ENCODE measurements at places on chromosomes 11 and 22.

GRCh38 chr11:61733120-61733978, 19.1 kb upstream of the MYRF start:
- peak; percentile 67 for DNase-seq

- no peak for DNase-seq
Measured at GRCh38 chr22:38336699-38337098, 19.5 kb upstream of the CSNK1E start.

DNA sequence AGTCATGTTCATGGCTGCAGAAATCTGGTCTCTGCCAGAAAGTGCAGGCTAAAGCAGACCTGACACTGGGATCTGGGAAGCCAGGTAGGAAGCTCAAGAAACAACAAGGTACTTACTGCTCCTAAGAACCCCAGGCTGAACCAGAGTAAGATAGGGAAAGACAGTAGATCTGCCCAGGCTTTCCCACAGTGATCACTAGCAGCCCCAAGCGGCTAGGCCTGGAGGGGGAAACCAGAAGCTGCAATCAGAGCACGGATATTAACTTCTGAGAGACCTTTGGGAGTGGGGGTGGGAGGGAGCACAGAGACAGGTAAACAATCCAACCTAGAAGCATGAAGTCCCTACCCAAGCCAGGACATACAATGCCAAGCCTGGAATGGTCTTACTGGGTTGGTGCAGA, 135.2 kb upstream of the C11orf58 start:
- DNase-seq = no peak

GRCh38 chr11:122769126-122769780, 69.0 kb upstream of the CRTAM start:
- DNase-seq = no peak

- DNase-seq = no peak
Measured at GRCh38 chr11:76724171-76724768, 53.7 kb upstream of the LRRC32 start.

- DNase-seq = no peak
Measured at GRCh38 chr22:48805516-48805915, 1022.2 kb downstream of the BRD1 start.

DNA sequence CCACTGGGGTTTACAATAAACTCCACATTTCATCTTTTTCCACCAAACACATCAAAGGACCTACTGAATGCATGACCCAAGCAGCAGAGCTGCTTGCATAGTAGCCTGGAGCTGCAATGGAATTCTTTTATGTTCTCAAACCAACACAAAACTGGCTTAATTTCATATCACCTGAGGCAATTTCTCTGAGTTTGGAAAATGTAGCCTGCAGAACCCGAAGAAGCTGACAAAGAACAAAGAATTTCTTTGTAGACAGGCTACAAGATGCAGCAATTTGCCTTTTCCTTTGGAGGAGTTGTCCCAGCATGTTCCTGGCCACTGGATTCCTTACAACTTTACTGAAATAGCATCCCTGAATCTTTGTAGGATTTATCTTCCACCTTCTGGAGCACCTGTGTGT, 5.5 kb upstream of the TECTA start:
- DNase-seq = no peak

GRCh38 chr11:20353829-20354434, 9.6 kb upstream of the HTATIP2 start:
- DNase-seq = peak; percentile 34

DNA sequence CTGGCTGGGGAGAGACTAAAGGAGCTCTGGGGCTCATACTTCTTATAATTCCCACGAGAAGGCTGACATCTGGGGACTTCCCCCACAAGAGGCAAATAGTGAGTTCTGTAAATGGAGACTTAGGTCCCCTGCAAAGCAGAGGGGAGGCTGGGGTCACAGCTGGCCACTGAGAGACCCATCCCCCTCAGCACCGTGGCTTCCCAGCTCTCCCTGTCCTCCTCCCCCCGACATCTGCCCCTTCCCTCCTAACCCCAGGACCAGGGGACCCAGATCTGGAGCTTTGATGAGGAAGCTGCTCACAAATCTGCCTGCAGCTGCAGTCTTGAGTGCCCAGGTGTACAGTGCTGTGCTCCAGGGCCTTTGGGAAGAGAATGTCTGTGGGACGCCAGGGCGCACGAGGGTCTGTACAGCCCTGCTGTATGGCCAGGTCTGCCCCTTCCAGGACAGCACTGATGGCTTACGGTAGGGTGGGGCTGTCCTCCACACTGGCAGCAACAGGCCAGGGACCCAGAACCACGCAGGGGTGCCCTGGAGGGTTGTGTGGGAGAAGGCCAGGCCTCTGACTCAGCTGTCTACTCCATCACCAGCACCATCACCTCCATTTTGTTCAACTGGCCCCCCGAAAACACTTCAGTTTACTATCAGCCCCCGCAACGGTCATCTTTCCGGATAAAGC, 1.1 kb downstream of the RGL4 start:
- no peak for DNase-seq

DNA sequence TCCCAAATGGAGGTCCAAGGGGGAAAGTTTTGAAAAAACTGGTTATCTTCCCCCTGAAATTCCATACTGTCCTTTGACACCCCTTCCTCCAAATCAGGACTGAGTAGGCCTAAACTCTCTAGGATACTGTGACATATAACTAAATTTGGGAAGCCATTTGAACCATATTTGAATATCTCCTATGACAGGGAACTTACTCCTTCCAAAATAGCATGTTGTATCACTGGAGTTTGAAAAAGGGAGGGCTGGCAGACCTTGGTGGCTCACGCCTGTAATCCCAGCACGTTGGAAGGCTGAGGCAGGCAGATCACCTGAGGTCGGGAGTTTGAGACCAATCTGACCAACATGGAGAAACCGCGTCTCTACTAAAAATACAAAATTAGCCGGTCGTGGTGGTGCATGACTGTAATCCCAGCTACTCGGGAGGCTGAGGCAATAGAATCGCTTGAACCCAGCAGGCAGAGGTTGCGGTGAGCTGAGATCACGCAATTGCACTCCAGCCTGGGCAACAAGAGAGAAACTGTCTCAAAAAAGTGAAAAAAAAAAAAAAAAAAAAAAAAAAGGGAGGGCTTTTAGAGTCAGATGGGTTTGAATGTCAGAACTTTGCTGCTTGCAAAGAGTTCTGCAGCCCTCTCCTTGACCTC, 42.4 kb downstream of the PIK3C2A start:
- DNase-seq = no peak

DNA sequence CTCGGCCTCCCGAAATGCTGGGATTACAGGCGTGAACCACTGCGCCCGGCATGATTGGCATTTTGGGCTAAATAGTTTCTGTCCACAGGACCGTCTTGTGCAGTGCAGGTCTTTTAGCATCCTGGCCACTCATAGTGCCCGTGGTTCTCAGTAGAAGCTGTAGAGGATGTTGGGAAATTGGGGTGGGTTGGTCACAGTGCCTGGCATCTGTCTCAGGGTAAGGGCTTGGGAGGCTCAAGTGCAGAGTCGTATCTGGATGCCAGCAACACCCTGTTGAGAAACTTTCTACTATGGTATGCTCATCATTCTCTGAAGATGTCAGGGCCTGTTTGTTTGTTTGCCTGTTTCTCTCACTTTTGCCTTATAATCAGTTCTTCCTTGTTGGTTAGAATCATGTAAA, 21.9 kb downstream of the UBE2L3 start:
- DNase-seq = no peak

- DNase-seq = no peak
Measured at GRCh38 chr22:20027966-20028854, 7.3 kb downstream of the TANGO2 start.

DNA sequence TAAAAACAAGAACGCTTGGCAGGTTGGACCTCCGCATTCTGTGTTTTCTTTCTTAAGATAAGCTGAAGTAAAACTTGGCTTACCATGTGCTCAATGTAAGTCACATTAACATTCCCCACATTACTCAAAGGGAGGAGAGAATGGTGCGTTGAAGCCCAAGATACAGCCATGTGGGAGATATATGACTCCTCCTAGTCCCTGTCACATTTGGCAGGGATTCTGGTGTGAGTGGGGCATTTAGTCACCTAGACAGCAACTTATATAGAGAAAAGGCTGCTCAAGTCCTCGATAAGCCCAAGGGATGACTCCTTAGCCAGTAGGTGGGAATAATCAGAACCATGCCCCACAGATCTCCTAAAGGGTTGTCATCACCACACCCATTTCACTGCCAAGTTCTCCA, 4.6 kb downstream of the PRSS23 start:
- no peak for DNase-seq

DNA sequence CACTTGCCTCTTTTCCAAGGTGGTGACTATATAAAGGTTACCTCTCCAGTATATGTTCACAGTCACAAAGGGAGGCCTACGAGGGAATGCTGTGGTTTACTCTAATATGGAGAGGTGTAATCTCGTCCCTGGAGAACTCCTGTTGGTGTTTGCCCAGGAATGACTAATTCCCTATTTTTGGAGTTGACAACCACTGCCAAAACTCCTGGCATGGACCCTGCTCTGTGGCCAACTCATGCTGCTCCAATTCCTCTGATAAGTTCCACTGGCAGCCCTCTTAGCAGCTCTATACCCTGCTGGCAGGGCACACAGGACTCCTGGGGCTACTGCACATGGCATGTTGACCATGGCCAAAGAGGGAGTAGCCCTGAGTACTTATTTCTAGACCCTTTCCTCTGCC, 418.7 kb upstream of the ANO5 start:
- DNase-seq = no peak

GRCh38 chr22:42344361-42344905, 74.0 kb upstream of the TCF20 start:
- DNase-seq = no peak

- peak; percentile 95 for DNase-seq
Measured at GRCh38 chr11:63671322-63672155, at the start of gene ATL3. Gene ATL3, minus strand, starts transcription at chr11:63671376. Its CDS starts 41 bp downstream, at chr11:63671335.

GRCh38 chr11:87397011-87397865, 359.5 kb downstream of the TMEM135 start:
- DNase-seq = no peak

DNA sequence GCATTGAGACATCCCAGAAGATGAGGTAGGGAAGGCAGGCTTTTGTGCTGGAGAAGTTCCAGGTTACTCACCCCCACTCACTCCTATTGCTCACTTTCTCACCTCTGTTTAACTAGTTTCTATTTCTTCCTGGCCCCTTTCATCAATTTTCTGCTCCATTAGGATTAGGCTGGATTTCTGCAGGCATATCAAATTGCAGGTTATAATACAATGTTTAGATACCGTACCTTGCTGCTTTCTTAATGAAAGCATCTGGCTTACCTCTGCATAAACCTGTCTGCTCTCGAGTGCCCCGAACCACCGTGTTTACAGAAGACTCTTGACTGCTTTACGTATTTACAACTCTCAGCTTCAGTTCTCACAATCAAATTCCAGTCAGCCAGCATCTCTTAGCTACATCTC, 173.7 kb downstream of the ADAMTS15 start:
- DNase-seq = no peak

DNA sequence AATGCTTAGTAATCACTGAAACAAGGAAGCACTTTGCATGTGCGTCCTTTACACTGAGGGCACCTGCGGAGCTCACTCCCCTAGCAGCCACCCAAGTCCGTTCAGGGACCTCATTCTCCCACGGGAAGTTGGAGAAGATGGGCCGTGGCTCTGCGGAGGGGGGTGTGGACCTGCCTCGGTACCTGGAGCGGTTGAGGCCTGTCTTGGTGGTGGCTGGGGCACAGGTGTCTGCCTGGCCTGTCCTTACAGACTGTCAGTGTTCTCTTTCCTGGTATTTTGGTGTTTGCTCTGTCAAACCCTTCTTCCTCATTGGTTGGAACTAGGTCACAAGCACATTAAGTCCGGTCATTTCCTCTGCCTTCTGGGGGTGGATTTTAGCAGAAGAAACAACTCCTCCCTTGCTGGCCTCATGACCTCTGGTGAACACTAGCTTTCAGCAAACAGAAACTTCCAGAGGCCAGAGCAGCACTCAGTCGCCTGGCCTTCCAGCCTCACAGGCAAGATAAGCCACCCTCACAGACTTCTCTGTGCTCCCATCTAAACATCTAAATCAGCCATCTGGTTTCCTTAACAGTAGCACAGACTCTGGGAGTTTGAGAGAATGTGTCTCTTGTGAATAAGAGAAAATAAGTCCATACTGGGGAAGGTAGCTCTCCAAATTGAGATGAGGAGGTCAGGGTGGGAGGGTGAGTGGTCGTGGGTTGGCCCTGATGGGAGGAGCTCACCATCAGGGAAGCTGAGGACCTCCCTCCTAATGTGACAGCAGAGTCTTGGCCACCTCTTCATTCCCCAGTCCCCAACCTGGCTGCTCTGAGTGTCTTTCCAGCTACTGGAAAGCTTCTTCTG, 8.6 kb downstream of the SNAP29 start:
- DNase-seq = no peak

- DNase-seq = no peak
Measured at GRCh38 chr22:26342745-26343410, 86.2 kb upstream of the ASPHD2 start.
